ENCODE measurements at places on chromosomes 16 and 17. TPM values are rescaled to one million over a fixed set of nuclear protein-coding genes. Genes with fewer than 3 reads are reported as not detected.

GRCh38 chr17:13569398-13570123 is 32.2 kb downstream of the HS3ST3A1 start:
- DNase-seq, result no peak

KRT9 gene
- total RNA-seq, result not detected

- no peak for DNase-seq
Measured at GRCh38 chr16:17571499-17572093, 100.8 kb upstream of the XYLT1 start.

DNA sequence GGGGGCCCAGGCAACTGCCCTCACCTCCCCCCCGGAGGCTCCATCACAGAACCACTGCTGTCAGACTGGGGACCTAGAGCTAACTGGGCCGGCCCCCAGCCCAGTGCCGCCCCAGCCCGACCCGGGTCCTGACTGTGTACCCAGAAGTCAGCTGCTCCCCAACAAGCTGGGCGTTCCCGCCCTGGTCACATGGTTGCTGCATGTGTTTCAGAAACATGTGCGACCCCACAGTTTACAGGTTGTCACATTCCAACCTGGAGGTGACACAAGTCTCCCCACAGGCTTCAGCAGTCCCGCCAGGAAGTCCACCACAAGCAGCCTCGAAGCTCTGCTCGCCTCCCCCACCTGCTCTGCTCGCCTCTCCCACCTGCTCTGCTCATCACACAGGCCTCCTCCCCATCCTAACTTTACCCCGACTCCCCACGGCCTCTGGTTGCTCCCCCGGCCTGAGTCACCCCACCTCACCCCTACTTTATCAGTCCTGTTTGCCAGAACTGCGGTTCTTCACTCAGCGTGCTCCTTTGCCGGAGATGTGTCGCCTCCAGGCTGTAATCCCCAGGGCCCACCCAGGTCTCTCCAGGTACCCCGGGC is 968 bp downstream of the MRPL28 start:
- DNase-seq, result no peak

- no peak for DNase-seq
Measured at GRCh38 chr17:42274253-42274542, 2.0 kb downstream of the STAT5B start.

ENO3 gene
- total RNA-seq, result 0.15 TPM

- DNase-seq, result no peak
Measured at GRCh38 chr16:86971251-86971650, 345.9 kb downstream of the C16orf95 start.

- DNase-seq, result no peak
Measured at GRCh38 chr17:1577182-1577581, 14.6 kb upstream of the PITPNA start.

- DNase-seq, result no peak
Measured at GRCh38 chr16:7405166-7405565, 72.5 kb downstream of the RBFOX1 start.

- DNase-seq, result no peak
Measured at GRCh38 chr16:19228052-19228451, 57.5 kb upstream of the CLEC19A start.

All from glomerular endothelial cell (primary cell).